Neural crest cell (in vitro differentiated cells): ENCODE measurements at places on chromosomes 3 and 15.

DNA sequence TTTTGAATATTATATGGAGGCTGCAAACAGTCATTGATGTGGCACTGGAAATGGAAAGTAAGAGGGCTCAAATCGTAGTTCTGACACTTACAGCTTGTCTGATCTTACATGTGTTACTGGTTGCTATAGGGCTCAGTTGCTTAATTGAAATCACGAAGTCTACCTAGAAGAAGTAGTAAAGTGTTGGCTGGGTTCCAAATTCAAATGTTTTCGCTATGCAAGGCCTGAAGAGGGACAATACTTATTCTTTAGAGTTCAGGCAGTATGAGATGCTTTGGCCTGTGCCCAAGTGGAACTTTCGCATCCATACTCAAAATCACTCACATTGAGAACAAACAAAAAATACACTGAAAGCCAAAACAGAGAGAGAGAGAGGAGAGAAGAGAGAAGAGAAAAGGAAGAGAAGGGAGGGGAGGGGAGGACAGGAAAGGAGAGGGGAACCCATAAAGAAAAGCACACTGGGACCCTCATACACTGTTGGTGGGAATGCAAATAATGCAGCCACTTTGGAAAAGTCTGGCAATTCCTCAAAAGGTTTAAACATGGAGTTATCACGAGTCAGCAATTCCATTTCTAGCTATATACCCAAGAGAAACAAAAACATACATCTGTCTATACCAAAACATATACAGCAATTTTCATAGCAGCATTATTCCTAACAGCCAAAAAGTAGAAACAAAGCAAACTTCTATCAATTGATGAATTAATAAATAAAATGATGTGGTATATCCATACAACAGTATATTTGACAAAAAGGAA is 2.9 kb upstream of the FXR1 start:
- DNase-seq: no peak

DNA sequence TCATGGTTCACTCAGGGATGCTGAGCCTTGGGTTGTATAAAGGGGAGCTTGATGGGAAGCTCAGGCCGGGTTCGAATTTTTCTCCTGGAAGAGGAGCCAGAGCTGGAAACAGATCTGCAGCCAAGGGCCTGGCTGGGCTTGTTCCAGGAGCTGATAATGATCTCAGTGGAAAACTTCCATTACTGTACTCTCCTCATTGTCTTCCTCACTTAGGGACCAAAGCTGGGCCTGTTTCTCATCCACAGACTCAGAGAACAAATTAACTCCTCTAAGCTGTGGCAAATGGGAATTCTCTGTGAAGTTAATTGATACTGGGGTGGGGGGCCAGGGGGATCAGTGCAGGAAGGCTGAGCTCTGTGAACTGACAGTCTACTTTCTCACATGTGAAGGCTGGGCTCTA is 92.0 kb downstream of the PRICKLE2 start:
- no peak for DNase-seq

GRCh38 chr3:138284957-138285477 is 44.6 kb downstream of the NME9 start:
- DNase-seq: no peak

GRCh38 chr15:66931768-66932633 is 133.4 kb upstream of the SMAD3 start:
- DNase-seq: no peak

DNA sequence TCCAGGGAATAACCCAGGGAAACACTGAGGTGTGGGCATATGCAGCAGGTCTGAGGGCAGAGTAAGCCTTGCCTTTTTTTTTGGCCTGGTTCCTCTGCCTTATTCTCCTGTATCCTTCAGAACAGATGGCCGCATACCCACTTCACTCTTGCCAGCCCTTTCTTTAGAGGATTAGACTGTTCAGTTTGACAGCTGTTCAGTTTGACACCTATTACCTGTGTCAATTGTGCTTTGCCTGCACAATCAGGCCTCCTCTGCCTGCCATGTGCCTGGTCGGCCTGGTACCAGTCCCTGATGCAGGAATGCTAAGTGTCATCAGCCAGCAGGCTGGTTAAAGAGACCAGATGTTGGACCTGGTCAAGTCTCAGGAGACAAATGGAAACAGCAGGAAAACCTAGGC is 22.3 kb downstream of the TM6SF1 start:
- DNase-seq: no peak
